ENCODE measurements at places on chromosomes 5 and 9.

- DNase-seq, result no peak
Observed at GRCh38 chr5:136191304-136192014, 1.5 kb downstream of the SMIM32 start.

DNA sequence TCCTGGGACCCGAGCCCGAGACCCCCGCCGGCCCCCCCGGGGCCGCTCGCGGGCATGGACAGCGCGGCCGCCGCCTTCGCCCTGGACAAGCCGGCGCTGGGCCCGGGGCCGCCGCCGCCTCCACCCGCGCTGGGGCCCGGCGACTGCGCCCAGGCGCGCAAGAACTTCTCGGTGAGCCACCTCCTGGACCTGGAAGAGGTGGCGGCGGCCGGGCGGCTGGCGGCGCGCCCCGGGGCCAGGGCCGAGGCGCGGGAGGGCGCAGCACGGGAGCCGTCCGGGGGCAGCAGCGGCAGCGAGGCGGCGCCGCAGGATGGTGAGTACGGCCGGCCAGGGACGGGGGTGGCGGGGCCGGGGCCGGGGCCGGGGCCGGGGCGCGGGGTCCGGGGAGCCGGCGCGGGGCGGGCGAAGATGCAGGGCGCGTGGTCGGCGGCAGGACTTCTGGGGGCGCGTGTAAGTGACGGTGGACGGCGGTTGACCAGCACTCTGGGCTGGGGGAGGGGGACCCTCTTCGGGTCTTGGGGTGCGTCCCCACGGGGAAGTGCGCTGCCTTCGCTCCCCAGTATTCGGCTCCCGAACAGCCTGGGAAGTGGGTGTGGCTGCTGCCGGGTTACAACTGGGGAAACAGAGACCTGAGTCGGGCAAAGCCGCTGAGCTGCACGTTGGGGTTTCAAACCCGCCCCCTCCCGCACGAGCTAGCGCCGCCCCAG, 520 bp downstream of the PRRX2 start:
- no peak for DNase-seq

DNA sequence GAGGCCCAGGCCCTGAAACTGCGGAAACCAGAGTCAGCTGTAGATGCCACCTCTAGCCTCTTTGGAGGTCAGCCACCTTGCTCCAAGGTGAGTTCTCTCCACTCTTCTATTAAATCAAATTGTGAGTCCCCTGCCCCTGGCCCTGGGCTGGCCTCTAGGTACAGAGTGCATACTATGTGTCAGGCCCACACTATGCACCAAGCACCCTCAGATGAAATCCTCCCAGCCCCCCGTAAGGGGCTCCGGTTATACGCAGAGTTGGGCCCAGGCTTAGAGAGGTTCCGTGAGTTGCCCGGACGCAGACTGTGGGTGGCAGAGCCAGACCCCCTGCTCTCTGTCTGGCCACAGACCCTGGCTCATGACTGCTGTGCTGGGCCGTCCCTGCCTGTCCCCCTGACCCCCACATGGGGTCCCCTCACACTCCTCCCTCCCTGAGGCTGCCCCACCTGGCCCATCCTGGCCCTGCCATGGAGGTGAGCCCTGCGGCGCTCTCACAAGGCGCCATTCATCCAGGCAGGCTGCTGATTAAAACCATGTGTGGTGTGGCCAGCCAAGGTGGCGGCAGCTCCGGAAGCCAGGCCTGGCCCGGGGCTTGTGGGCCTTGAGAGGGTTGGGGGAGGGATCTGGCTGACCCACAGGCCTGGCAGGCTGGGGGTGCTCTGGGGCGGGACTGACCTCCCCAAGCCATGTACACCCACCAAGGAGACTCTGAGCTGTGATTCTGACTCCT, 65.5 kb upstream of the SYNPO start:
- no peak for DNase-seq

- no peak for DNase-seq
Observed at GRCh38 chr5:38426986-38427950, 129.2 kb downstream of the LIFR start.

- DNase-seq, result no peak
Observed at GRCh38 chr9:137084526-137084925, 2.3 kb upstream of the MAN1B1 start.

DNA sequence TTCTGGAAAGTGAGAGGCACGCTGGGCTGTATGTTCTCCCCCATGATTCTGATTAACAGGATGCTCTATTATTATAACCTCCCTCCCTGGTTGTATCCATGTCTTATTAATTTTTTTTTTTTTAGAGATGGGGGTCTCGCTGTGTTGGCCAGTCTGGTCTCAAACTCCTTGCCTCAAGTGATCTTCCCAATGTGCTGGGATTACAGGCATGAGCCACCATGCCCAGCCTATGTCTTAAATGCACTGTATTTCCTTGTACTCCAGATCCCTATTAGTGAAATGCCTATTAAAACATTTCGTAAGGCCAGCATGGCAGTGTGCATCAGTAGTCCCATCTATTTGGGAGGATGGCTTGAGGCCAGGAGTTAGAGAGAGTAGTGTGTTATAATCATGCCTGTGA, 7.0 kb downstream of the TIGD6 start:
- no peak for DNase-seq

GRCh38 chr9:121666294-121666693, 14.9 kb downstream of the DAB2IP start:
- no peak for DNase-seq

- DNase-seq, result no peak
Observed at GRCh38 chr5:75306746-75307145, 30.3 kb upstream of the HMGCR start.

GRCh38 chr5:72093824-72094223, 13.5 kb upstream of the MAP1B start:
- no peak for DNase-seq

GRCh38 chr5:95543017-95543705, 11.6 kb downstream of the SKIC3 start:
- DNase-seq, result no peak

DNA sequence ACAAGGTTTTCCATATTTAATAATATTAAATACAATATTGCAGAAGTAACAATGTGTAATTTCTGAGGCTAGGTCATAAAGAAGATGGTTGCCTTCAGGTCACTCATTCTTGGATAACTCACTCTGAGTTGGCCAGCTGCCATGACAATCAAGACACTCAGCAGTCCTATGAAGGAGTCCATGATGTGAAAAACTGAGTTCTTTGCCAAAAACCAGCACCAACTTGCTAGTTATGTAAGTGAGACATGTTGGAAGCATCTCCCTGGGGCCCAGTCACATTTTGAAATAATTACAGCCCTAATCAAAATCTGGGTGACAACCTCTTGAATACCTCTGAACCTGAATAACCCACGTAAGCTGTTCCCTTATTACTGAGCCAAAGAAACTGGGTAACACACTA, 453.2 kb downstream of the CDH18 start:
- DNase-seq, result no peak

DNA sequence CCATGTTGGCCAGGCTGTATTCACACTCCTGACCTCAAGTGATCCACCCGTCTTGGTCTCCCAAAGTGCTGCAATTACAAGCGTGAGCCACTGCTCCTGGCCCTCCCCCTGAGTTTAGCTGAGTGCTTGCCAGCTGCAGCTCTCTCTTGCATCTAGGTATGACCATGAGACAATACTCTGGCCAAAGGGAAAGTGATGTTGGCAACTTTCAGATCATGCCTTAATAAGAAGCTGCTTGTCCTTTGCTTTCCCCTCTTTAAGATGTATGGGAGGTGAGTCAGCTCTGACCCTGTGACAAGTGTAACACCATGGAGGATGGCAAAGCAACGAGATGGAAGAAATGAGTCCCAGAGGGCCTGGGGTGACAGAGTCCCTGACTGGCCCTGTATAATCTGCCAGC, 18.7 kb upstream of the DCAF12 start:
- no peak for DNase-seq

DNA sequence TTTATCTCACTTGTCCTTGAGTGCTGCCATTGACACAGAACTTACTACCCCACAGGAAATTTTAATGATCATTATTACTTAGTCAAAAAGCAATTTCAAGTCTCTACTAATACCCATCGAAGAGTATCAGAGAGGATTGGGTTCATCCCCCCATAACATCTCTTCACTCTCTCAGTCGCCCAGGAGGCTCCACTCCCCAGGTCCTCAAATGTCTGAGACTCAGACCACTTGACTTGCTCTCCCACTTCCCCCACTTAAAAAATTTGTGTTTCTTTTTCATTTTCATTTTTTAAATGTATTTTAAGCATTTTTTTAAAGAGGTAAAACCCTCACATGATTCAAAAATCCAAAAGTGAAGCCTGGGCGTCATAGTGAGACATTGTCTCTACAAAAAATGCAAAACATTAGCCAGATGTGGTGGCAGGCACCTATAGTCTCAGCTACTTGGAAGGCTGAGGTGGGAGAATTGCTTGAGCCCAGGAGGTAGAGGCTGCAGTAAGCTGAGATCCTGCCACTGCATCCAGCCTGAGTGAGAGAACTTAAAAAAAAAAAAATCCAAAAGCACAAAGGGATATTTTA, 56.8 kb upstream of the TRAF1 start:
- no peak for DNase-seq

DNA sequence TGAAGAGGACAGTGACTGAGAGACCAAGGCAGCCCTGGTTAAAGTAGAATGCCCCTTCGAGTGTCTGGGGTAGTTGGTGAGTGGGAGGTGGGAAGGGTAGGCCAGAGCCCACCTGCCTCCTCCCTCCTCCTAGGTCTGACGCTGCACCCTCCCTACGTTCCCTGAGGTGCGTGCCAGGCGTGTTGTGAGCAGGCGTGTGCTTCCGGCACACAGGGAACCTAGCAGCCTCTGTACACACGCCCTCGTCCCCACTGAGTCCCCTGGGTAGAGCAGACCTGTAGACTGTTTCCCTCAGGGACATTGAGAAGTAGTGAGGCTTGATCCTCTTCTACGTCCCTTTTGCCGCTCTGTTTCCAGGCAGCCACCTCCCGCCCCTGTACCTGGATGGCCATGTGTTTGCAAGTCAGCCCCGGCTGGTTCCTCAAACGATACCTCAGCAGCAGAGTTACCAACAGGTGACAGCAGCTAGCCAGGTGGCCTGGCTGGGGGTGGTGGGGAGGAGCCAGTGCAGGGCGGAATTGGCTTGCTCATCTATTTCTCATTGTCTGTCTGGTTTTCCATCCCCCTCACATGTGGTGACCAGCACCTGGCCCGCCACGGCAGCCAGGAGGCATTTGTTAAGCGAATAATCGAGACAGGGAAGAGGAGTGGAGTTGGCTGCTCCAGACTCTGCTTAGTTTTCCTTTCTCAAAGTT, 16.8 kb upstream of the POMT1 start:
- DNase-seq, result no peak

DNA sequence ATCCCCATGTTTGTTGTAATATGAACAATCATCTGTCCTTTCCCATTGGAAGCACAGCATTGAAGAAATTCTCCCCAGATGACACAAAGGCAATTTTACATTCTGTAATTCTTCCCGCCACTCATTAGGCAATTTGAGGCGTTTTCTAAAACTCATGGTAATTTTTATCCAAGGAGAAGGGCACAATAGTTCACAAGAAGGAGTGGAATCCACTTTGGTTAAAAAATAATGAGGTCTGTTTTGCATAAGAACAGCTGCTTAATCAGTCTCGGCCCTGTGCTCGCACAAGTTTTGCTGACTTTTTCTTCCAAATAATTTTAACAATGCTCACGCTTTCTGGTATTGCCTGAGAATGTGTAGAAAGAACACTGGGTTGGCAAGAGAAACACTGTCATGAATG, 94.0 kb downstream of the CAVIN4 start:
- no peak for DNase-seq

DNA sequence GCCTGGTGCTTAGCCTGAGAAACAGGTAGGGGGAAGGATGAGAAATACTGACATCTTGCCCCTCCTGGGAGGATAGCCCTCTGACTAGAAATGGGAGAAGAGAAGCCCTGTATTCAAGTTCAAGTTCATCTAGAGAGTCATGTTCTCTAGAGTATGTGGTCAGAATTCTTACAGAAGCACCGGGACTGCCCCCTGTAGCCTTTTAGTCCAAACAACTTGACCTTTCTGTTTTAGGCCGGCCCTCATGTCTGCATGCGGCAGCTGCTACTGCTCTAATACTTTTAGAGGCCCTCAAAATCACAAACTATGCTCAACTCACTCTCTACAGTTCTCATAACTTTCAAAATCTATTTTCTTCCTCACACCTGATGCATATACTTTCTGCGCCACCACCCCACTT, 47.7 kb downstream of the PHAX start:
- DNase-seq, result no peak

- no peak for DNase-seq
Observed at GRCh38 chr5:159826351-159827214, 89.7 kb upstream of the ADRA1B start.

GRCh38 chr9:132201139-132201538, 39.3 kb downstream of the NTNG2 start:
- DNase-seq, result no peak

- no peak for DNase-seq
Observed at GRCh38 chr9:23539311-23539710, 286.7 kb downstream of the ELAVL2 start.

DNA sequence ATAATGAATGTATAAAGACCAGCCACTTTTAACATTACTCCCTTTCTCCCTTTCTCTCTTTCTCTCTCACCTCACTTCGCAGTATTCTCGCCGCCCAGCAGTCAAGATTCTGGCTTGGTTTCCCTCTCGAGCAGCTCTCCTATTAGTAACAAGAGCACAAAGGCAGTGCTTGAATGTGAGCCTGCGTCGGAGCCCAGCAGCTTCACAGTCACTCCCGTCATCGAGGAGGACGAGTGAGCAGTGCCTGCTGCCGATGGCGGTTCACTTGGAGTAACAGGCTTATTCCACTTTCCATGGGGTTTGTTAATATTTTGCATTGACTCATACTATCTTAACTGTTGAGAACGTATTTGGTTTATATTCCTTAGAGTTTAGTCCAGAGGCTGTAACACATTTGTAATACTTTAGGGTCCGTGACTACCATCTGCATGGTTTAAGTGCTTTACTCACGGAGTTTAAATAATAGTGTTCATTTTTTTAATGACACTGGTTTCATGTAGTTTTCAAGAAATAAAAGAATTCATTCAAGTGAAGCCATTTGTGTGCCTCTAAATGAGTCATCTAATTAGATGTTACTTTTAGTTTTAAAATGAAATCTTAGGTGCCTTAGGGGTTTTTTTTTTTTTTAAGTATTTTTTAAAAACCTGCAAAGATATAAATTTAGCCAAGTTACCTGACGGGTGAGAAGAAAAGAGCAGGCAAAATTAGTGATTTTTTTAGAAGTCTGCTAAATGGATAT, 8.4 kb upstream of the DMRT3 start:
- no peak for DNase-seq

- no peak for DNase-seq
Observed at GRCh38 chr9:93111001-93111370, 15.0 kb downstream of the CARD19 start.

DNA sequence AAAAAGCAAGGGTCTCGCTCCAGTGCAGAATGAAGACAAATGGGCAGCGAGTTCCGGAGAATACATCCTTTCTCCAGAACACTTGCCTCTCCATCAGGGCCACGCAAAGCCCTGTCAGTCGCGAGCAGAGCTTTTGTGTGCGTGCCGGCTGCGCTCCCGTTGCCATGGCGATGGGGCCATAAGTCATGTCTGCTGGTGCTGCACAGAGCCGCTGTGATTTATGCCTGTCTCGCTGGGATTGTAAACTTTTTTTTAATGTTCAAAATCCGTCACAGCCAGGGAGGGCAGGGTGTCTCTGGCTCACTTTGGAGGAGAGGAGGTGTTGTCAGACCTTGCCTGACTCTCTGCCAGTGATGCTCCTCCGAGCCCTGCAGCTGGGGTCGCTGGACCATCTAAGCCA, 272.7 kb downstream of the TRIM32 start:
- DNase-seq, result no peak
